ENCODE measurements at places on chromosomes 5 and 9.
A peak's percentile ranks its signal among the peaks of the same experiment; 100 is the strongest.

GRCh38 chr9:81522716-81523551, 166.4 kb downstream of the TLE1 start:
- DNase-seq: peak; percentile 57

DNA sequence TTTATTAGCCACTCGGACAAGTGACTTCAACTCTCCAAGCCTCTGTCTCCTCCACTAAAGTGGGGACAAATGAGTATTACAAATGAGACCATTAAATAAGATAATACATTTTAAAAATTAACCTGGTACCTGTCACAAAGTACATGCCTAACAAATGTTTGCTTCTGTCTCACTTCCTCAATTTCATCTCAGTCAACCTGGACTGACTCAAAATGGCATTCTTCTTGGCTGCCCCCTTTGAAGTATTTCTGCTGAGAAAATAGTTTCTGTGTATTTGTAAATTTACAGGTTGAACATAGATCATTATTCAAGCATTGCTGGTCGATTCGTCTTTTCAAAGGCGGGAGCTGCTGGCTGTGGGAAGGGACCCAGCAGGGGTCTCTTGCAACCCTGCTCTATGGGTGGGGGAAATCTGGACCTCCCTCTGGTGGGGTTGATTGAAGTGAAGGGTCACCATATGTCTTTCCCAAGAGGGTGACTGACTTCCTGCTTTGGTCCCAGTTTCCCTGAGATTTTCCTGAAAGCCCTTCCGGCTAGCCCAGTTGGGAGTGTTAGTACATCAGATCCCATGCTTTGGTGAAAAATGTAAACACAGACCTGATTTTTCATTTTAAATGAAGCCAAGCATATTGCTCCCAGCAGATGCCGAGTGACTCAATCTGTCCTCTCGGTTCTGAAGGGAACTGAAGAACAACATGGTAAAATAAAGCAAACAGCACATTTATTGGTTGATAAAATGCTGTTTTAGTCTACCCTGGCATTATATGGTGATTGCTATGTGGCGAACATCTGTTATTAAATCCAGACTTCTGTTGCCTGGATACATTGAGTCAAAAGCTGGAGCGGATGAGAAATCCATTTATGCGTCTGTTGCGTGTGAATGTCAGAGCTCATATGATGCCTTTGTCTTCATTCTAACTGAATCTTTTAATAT, 73.0 kb downstream of the KCNIP1 start:
- no peak for DNase-seq

DNA sequence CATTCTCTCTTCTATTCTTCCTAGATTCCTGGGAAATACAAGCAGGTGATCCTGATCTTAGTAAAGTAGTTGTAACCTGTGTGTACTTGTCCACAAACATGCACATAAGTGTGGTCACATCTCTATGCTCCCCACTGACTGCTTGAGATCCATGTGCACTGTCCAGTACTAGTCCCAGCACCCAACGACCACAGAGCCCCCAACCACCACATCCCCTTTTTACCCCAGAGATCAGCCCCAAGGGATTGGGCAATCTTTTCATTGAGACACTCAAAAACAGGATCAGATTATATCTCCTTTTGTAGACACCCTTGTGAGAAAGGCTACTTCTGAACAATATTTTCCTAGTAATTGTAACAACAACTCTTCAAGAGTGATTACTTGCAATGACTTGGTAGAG, 240.6 kb downstream of the ACTL7B start:
- no peak for DNase-seq

DNA sequence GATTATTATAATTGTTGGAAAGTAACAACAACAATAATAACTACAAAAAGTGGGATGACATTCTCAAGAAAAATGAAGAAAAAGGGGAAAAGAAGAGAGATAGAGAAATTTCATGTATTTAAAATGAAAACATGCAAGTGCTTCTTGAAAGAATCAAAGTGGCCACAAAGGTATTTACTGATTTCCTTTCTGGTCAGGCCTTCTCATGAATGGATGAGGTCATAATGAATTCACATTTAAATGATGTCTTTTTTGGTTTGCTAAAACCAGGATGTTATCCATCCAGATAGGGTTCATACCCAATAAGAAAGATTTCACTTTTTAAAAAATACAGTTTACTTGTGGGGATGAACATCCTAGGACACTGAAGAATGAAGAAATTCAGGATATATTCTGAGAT, 446.4 kb upstream of the PTGER4 start:
- no peak for DNase-seq

DNA sequence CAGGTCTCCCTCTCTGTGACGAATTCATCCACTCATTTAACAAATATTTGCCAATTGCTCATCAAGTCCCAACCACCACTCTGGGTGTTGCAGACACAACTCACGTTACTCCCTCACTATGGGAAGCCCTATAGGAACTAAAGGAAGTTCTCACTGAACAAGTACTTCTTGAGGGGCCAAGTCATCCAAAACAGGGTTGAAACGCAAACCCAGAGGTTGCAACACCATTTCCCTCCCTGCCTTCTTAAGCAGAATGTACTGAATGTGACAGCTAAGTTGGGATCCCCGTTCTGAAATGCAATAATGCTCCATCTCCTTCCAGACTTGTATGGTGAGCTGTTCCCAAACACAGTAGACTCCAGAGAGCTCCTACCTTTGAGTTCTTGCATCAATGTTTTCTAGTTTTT, 34.3 kb downstream of the EPB41L4B start:
- no peak for DNase-seq

DNA sequence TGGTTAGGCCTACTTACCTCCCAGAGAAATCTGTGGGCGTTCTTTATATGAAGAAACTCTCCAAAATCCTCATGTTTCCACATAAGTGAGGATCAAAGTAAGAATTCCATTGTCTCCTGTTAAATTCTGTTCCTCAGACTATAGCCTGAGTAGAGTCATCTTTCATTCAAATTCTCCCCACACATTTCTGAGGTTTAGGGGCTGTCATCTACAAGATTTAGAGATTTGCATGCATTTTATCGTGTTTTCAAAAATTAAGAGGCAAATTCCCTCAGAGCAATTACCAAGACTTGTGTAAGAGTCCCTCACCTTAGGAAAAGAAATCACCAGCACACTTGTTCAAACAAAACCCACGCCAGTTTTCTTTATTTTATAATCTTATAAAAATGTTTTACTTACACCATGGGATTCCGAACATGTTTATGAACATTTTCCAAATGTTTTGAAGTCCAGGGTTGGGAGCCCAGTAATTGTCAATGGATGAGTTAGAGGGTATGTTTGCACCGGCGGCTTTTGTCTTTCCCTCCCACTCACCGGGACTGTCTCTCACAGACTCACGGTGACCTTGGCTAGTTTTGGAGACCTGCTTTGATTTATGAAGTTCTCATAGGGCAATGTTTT, 367.6 kb downstream of the ENC1 start:
- no peak for DNase-seq

DNA sequence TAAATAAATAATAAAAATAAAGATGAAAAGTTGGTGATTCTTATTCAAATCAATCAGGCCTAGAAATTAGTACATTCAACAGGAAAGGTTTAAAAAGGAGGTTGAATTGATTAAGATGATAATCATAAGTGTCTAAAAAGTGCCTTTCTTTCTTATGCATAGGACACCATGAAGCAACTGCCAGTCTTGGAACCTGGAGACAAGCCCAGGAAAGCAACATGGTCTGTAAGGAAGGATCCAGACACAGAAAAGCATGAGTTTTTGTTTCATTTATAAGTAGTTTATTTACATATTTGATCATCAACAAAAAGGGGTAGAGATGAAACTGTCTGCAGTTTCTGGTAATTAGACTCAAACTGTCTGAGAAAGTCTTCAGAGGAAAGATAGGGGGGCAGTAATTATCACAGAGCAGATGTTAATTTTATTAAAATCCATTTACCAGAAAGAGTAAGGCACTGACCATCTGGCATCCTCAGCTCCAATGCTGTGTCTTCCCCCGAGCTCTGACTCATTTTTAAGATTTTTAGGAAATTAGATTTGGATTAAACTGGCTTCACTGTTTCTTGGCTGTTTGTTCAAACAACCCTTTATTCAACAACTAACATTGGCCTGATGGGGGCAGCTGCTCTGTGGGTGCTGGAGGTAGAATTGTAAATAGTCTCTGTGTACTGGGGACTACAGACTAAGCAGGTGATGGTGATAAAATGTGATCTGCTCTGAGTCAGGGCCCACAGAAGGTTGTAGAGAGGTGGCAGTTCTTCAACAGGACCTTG, 2.7 kb downstream of the RABEPK start:
- peak; percentile 19 for DNase-seq

DNA sequence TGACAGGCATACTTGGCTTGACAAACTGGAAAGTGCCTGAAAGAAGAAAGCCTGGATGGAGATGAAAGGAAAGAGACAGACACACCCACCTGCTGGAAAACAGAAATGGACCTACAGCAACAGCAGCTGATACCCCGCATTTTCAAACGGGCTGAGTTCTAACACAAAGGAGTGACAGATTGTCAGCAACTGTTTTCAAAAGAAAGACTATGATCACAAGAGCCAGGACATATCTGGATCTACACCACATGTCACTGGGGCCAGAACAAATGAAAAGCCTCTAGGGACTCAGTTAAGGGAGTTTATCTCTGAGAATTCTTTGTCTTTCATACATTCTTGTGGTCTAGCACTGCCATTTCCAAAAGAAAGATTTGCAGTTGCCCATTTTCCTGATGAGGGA, 24.1 kb upstream of the FST start:
- no peak for DNase-seq

DNA sequence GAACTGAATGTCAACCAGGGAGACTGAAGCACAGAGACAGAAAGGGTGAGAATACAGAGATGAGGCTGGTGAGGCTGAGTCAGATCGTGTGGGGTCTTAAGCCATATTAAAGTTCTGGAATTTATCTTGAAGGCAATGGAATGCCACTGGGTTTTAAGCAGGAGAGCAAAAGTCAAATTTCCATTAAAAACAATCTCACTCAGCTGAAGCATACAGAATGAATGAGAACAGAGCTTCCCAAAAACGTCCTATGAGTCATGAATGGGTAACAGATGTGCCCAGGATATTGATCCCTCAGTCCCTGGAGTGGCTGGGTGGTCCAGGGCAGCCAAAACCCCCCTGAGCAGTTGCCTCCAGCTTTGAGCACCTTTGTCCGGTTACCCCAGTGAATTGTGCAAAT, 44.9 kb downstream of the PFDN1 start:
- peak; percentile 60 for DNase-seq

DNA sequence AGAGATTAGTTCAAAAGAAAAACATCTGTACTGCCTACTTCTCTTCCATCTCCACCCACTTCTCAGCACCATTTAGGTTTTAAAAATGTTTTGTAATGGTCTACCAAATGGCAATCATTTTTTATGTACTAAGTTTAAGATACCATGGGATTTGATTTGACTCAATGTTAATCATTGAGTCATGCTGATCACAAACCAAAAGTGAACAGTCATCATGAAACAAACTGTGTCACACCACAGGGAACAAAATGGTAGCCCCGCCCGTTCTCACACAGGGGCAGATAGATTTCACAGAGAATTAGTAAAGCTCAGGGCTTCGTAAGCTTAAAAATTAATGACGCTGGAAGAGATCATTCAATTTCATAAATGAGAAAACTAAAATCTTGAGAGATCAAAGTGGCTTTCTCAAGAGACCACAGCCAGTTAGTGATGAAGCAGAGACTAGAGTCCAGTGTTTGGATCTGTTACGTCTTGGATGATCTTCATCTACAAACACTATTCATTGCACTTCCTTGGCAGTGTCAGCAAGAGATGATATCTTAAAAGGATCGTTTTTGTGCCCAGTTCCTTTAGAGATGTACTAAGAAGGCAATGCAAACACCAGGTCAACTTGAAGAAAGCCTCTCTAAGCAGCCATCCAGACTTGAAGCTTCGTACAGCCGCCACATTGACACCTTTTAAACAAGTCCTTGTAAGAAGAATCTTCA, 33.9 kb upstream of the TRIO start:
- no peak for DNase-seq

DNA sequence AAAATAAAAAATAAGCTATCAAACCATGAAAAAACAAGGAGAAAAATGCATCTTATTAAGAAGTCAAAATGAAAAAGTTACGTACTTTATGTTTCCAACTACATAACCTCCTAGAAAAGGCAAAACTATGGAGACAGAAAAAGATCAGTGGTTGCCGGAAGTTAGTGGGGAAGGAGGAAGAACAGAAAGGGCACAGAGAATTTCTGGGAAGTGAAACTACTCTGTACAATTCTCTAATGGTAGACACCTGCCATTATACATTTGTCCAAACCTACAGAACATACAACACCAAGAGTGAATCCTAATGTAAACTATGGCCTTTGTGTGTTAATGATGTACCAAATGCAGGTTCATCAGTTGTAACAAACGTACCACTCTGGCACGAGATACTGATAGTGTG, 25.3 kb downstream of the SMU1 start:
- DNase-seq: no peak

DNA sequence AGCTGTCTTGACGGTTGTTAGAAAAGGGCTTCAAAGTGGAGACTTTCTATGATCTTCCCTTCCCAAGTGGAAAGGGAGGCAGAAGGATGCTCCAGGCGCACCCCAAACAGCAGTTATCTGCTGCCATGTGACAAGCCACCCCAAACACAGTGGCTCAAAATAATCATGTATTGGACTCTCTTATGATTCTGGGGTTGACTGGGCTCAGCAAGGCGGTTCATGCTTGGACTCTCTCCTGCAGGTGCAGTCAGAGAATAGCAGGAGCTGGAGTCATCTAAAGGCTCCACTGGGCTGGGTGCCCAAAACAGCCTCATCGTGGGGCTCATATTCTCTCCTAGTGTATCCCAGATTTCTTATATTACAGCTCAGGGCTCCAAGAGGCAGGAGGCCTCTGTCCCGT, 177.6 kb upstream of the IER5L start:
- DNase-seq: no peak

- DNase-seq: no peak
These were observed 23.8 kb downstream of the C5orf58 start for GRCh38 chr5:170256571-170256970.

DNA sequence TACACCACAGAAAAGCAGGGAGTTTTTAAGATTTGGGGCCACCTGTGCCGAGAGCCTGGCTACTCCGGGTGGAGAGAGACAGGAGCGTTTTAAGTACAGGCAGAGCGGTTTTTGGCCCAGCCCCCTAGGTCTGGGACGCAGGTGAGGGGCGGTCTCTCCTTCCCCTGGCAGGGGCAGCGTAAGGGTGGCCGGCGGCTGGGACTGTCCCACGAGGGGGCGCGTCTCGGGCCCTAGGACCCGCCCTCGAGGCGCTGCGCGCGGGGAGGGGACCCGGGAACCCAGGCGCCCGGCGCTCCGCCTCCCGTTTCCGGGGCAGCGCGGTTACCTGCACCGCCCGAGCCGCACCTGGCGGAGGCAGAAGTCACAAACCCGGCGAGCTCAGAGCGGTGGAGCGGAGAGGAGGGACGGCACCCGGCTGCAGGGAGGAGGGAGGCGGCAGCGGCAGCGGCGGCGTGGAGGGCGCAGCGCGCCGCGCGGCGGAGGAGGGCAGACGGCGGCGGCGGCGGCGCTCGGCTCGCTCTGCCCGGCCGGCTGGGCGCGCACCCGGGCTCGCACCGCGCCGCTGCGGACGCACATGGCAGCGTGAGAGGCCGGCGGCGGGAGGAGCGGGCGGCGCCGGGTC, at the start of gene WWC1:
WWC1 (plus strand) TSS at position 304 of the 622 bp plus-strand sequence. CDS start 508 bp downstream, outside the sequence.
- DNase-seq: peak; percentile 44

- no peak for DNase-seq
These were observed 48.8 kb downstream of the NTNG2 start for GRCh38 chr9:132210472-132211145.

- peak; percentile 2 for DNase-seq
These were observed 376.9 kb downstream of the DTWD2 start for GRCh38 chr5:118611332-118611945.

- DNase-seq: no peak
These were observed 34.5 kb downstream of the BRINP1 start for GRCh38 chr9:119334745-119335144.

- DNase-seq: no peak
These were observed 18.8 kb downstream of the SRD5A1 start for GRCh38 chr5:6652025-6652424.

- DNase-seq: no peak
These were observed 200.0 kb downstream of the MELK start for GRCh38 chr9:36772449-36773403.

All from hepatic stellate cell (primary cell).